ENCODE measurements at places on chromosomes 7 and 10.

GRCh38 chr7:138891446-138891810 lies 89.8 kb downstream of the KIAA1549 start:
- DNase-seq = no peak

DNA sequence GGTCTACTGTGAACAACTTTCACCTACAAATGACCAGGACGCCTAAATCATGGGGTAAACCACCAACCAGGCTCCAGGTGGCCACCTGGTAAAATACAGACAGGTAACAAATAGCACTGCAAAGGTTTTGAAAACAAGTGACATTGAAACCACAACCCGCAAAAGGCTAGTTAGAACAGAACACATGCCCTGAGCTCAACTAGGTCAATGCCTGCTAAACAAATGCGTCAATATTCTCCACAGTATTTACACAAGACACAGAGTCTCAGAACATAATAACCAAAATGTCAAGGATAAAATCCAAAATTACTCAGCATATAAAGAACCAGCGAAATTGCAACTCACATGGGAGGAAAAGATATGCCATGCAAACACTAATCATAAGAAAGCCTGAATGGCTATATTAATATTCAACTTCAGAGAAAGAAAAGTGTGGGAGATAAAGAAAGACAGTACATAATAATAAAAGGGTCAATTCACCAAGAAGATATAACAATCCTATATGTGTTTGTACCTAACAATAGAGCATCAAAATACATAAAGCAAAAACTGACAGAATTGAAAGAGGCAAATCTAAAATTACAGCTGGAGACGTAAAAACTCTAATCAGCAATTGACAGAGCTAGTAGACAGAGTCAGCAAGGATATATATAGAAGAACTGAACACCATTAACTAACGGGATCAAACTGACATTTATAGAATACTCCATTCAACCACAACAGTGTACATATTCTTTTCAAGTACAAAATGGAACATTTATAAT lies 47.6 kb downstream of the SMURF1 start:
- DNase-seq = no peak

GRCh38 chr10:106083572-106083971 lies 1080.9 kb downstream of the SORCS1 start:
- DNase-seq = no peak

- DNase-seq = no peak
Measured at GRCh38 chr7:93179173-93179572, 31.0 kb upstream of the SAMD9L start.

DNA sequence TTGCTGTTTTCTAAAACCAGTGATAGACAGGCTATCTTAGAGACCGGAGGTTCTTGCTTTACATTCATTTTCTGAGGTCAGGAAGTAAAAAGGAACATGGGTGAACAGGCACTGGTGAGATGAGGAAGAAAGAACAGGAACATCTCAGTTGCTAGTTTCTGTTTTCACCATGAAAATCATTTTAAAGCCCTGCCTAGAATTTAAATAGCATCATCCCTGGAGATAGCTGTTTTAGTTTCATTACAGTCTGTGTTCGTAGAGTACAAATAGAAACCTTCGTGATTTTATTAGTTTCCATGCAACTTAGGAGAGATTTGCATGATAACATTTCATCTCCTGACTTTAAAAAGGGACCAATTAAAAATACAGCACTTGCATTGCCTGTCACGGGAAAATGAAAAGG lies 14.7 kb downstream of the KCNMA1 start:
- peak; percentile 91 for DNase-seq

DNA sequence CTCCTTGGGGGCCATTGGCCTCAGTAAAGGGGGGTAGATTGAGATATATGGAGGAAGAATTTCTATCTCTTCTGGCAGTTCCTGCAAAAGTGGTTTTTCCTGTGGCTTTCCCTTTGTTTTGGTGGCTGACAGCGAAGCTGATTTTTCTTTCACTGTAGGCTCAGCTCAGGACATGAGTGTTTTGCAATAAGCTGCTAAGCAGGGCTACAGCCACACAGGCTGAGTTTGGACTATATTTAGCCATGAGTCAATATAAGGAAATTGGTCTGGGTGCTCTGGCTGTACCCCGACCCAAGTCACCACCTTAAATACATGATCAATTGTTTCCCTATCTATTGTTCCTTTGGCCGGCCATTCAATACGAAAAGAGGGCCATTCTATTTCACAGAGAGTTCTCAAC lies 212.7 kb upstream of the KCND2 start:
- no peak for DNase-seq

DNA sequence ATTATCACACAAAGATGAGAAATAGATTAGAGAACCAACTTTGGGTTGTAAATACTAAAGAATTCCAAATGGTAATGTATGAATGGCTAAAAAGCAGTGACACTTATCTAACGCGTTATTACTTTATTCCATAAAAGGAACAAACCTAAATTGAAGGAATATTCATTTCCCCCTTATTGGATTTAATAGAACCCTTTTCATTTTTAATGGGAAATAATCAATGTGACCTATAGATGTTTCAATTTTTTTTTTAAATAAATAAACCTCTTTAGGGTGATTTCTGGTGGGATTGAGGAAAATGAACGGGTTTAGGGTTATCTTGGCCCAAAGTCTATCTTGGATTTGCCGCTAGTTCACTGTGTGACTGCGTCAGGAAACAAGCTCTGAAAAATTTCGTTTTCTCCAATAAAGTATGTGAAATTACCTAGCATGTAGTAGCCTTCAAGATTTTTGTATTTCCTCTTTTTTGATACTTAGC lies 1.9 kb upstream of the ACBD5 start:
- no peak for DNase-seq

DNA sequence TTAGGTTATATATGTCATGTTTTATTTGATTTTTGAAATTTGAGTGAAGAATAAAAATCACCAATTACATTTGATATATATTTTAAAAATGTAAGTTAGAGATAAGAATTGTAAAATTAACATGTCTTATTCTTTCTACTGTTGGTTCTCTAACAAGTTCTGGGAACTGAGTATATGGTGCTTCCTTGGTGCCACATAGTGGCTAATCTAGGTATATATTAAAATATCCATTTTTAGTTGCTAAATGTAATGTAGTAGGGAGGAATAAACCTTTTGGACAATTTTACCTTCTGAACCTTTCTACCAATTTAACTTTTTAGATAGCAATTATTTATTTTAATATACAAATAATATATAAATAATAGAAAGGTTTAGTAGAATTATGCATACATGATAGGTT lies 17.5 kb downstream of the CFAP69 start:
- DNase-seq = peak; percentile 32

- no peak for DNase-seq
Measured at GRCh38 chr7:70539205-70539604, 592.7 kb upstream of the GALNT17 start.

GRCh38 chr10:73136627-73137026 lies 26.4 kb downstream of the NUDT13 start:
- DNase-seq = no peak

DNA sequence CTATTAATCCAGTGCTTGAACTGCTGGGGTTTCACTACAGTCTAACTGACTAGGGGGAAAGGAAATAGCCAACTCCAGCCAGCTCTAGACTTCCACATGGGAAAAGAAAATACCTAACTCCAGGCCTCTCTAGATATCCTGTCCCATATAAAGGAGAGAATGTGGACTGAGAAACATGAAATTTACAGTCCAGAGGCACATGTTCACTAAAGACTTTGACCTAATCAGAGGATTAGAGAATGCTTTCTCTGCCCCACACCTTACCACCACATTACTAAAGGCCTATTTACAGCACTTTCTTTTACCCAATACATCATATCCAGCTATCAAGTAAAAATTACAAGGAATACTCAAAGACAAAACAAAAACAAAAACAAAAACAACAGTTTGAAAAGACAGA lies 164.2 kb downstream of the PCLO start:
- DNase-seq = no peak

DNA sequence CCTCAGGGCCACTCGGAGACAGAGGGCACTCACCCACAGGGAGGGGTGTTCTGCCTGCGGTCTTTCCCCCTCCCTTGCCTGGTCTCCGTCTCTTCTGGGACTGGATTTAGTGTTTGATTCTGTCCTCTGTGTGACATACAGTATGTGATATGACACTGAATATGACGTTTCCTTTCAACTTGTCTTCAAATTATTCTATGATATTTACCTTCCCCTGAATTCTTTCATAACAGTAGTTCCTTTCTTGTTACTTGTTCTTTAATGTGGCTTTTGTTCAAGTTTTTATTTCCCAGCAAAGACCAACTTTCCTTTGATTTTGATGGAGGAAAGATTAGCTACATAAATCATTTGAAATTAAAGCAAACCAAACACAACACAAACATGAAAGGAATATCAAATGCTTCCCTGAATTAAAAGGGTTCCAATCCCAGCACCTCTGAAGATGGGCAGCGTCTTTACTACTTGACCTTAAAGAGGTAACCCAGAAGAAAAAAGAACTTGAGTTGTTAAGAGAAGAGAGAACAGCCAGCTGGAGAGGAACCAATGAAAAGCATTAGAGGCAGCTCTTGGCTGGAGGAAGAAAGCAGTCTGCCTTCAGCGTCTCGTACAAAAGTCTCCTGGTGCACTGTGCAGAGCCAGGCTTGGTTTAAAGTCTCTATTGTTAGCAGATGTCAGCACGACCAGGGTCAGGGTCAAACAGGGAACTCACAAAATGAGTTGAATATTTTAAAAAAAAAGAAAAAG lies 18.3 kb upstream of the RHEB start:
- DNase-seq = no peak

Data from inflammatory macrophage treated with lipopolysaccharide for 4 hours (primary cell).